Glutamatergic neuron (in vitro differentiated cells): ENCODE measurements at places on chromosomes 2 and 18. TPM values are rescaled to one million over a fixed set of nuclear protein-coding genes. Genes with fewer than 3 reads are reported as not detected.
A peak's percentile ranks its signal among the peaks of the same experiment; 100 is the strongest.

DNA sequence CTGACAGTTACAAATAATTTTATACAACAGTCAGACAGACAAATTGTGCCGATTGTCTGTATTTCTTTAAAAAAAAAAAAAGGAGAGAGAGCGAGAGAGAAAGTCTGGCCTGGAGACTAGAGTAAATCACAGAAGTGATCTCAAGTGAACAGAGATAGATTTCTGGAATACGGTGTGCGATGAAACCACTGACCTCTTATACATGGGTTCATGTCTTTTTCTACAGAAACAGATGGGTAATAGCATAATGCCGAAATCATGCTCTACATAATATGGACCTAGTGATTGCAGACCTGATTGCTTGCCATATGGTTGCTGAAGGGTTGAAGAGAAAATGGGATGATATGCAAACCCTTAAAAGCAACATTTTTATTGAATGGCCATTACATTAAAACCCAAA is 403.3 kb upstream of the FANCL start:
- peak overlapping the region; percentile 75 for H3K27ac ChIP-seq
- H3K4me1 ChIP-seq: peaks cover 16% of the 10 kb centered on the region
- no peaks in the 10 kb centered on the region for H3K27me3 ChIP-seq
- DNase-seq: no peak
- no peak overlapping the region for H3K4me3 ChIP-seq
- no peaks in the 10 kb centered on the region for H3K36me3 ChIP-seq

GRCh38 chr18:48923746-48924629 is 26.8 kb downstream of the SMAD7 start:
- peaks cover 13% of the 10 kb centered on the region for H3K27me3 ChIP-seq
- DNase-seq: no peak
- H3K4me1 ChIP-seq: peaks cover 53% of the 10 kb centered on the region
- H3K36me3 ChIP-seq: no peaks in the 10 kb centered on the region
- no peak overlapping the region for H3K4me3 ChIP-seq
- peak overlapping the region; percentile 70 for H3K27ac ChIP-seq

- peak overlapping the region; percentile 97 for H3K4me3 ChIP-seq
- H3K4me1 ChIP-seq: peaks cover 2% of the 10 kb centered on the region
- DNase-seq: no peak
- H3K27ac ChIP-seq: peak overlapping the region; percentile 46
These were observed 909 bp downstream of the TMEM87B start for GRCh38 chr2:112055730-112056625.

DNA sequence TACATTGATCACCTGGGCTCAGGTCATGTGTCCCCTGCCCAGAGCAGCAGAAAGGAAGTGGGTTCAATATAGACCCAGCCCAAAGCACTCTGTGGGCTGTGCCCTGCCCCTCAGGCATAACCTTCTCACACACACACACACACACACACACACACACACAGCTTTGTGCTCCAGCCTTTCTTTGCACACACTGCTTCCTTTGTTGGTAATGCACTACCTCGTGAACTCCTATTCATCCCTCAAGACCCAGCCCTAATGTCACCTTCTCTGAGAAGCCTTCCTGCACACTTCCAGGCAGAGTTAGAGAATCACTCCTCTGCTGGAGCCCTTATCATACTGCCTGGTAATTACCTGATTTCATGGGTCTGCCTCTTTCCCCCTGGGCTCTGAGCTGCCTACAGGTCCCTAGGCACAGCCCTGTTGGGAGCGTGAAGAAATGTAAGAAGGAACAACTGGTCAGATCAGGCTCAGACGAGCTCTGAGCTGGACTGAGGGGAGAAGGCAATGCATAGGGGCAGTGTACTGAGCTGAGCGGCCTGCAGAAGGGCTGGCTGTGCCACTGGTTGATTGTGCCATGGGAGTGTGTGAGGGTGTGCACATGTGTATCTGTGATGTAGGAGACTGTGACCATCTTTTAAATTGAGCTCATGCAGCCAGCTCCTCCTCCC is 210.3 kb downstream of the GLI2 start:
- peaks cover 6% of the 10 kb centered on the region for H3K36me3 ChIP-seq
- H3K27me3 ChIP-seq: peaks cover 14% of the 10 kb centered on the region
- no peak overlapping the region for H3K27ac ChIP-seq
- H3K4me1 ChIP-seq: peaks cover 12% of the 10 kb centered on the region
- H3K4me3 ChIP-seq: no peak overlapping the region
- no peak for DNase-seq

DNA sequence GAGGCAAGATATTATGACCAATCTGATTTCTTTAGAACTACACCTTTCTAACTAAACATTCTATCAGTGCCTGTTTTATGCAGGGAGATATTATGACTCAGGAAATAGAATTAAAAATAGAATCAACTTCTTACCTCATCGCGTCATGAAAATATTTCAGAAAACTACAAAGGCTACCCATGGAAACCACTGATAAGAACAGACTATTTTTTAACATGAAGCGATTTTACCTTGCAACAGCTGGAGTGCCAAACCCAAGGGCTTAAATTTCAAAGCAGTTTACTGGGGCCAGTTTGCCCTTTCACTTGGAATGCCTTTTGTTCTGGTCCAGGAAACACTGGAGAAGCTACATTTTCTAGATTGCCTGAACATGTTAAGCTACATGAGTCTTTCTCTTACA is 304.8 kb upstream of the CCDC68 start:
- no peaks in the 10 kb centered on the region for H3K36me3 ChIP-seq
- H3K27ac ChIP-seq: no peak overlapping the region
- peaks cover 23% of the 10 kb centered on the region for H3K4me1 ChIP-seq
- no peak overlapping the region for H3K4me3 ChIP-seq
- DNase-seq: no peak
- H3K27me3 ChIP-seq: no peaks in the 10 kb centered on the region

GRCh38 chr2:221389904-221390303 is 182.2 kb downstream of the EPHA4 start:
- H3K4me1 ChIP-seq: peaks cover 2% of the 10 kb centered on the region
- H3K4me3 ChIP-seq: no peak overlapping the region
- no peak overlapping the region for H3K27ac ChIP-seq
- no peaks in the 10 kb centered on the region for H3K27me3 ChIP-seq

DNA sequence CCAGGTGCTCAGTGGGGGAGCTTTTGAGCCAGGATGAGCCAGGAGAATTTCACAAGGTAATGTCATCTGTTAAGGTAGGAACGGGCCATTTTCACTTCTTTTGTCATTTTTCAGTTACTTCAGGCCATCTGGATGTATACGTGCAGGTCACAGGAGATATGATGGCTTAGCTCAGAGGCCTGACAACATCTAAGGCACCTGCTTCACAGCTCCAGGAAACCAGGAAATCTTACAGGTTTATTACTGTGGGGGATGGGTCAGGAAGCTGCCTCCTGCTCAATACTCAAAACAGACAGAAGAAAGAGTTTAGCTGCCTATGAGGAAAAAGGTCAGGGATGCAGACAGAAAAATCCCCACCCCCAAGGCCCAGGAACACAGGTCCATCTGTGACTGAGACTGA is 364.3 kb upstream of the LRP1B start:
- no peak overlapping the region for H3K4me3 ChIP-seq
- H3K27ac ChIP-seq: peak overlapping the region; percentile 49
- DNase-seq: no peak
- no peaks in the 10 kb centered on the region for H3K27me3 ChIP-seq
- no peaks in the 10 kb centered on the region for H3K36me3 ChIP-seq
- H3K4me1 ChIP-seq: peaks cover 9% of the 10 kb centered on the region

GRCh38 chr18:79528316-79528695 is 132.6 kb downstream of the NFATC1 start:
- no peak overlapping the region for H3K4me3 ChIP-seq
- H3K27me3 ChIP-seq: peaks cover 4% of the 10 kb centered on the region
- H3K36me3 ChIP-seq: peaks cover 4% of the 10 kb centered on the region
- H3K4me1 ChIP-seq: peaks cover 3% of the 10 kb centered on the region
- H3K27ac ChIP-seq: no peak overlapping the region

DNA sequence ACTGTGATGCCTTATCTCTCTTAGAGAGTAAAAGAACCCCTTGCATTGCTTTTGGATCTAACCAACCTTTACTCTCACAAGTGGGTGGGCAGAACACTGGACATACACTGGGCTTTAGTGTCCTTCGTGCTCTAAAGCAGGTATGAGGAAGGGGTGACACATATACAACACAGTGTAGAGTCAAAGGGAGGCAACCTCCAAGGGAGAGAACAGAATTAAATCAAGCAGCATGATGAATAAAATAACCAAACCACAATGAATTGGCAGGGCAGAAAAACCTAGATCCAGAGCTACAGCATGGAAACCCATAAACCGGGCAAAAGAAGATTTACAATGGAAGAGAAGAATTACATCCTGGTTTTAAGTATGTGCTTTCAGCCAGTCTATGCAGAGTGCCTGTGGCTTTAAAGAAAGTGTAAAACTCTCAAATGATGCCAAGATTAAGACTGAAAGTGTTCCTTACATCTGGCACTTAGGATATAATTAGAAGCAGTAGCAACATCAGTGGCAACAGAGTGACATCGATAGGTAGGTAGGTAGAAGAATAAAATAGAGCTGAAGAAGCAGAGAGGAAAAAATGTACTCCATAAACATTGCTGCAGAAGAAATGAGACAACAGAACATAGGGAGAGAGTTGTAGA is 191.7 kb upstream of the ZC3H15 start:
- no peak overlapping the region for H3K4me3 ChIP-seq
- no peak for DNase-seq

GRB14 gene
- 0.83 TPM for total RNA-seq

DNA sequence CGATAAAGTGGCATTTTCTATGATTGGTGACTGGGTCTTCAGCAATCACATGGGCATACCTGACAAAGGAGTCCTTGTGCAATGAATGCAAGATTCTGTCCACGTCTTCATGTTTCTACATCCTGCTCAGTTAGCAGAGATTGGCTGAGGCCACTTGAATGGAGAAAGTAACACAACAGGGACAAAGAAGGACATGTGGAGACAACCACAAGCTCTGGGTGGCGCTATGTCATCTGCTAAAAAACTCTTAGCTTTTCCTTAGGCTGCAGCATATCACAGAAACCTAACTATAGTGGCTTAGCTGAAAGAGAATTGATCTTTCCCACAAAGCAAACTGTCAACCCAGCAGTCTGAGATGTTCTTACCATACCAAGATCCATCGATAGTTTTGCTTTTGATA is 1109.7 kb downstream of the SOCS6 start:
- DNase-seq: peak; percentile 57
- no peak overlapping the region for H3K27ac ChIP-seq
- H3K36me3 ChIP-seq: no peaks in the 10 kb centered on the region
- H3K4me3 ChIP-seq: no peak overlapping the region

- peak overlapping the region; percentile 92 for H3K27ac ChIP-seq
- H3K36me3 ChIP-seq: no peaks in the 10 kb centered on the region
- H3K4me1 ChIP-seq: peaks cover 46% of the 10 kb centered on the region
- peaks cover 27% of the 10 kb centered on the region for H3K27me3 ChIP-seq
- DNase-seq: no peak
These were observed 84.1 kb downstream of the RBMS1 start for GRCh38 chr2:160409480-160409879.

ITM2C gene
- 72.0 TPM for total RNA-seq

DNA sequence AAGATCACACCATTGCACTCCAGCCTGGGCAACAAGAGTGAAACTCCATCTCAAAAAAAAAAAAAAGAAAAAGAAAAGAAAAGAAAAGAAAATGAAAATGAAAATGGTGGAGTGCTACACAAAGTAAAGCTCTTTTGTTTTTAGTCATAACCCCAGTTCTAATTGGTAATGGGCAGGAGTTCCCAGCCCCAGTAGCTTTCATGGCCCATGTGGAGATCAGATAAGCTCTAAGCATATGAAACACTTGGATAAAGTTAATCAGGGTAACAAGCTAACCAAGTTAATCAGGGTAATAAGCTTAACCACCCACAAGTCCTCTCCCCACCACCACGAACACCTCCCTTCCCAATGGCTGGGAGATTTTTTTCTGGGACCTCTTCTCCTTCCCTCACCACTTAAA is 240.8 kb downstream of the BCL11A start:
- no peak for DNase-seq
- peaks cover 12% of the 10 kb centered on the region for H3K4me1 ChIP-seq
- no peaks in the 10 kb centered on the region for H3K27me3 ChIP-seq
- H3K36me3 ChIP-seq: no peaks in the 10 kb centered on the region
- H3K27ac ChIP-seq: no peak overlapping the region
- H3K4me3 ChIP-seq: no peak overlapping the region

GRCh38 chr2:128041561-128041960 is 13.7 kb upstream of the SAP130 start:
- H3K4me3 ChIP-seq: no peak overlapping the region
- H3K27me3 ChIP-seq: peaks cover 3% of the 10 kb centered on the region
- no peak overlapping the region for H3K27ac ChIP-seq

IFIH1 gene
- total RNA-seq: not detected

DNA sequence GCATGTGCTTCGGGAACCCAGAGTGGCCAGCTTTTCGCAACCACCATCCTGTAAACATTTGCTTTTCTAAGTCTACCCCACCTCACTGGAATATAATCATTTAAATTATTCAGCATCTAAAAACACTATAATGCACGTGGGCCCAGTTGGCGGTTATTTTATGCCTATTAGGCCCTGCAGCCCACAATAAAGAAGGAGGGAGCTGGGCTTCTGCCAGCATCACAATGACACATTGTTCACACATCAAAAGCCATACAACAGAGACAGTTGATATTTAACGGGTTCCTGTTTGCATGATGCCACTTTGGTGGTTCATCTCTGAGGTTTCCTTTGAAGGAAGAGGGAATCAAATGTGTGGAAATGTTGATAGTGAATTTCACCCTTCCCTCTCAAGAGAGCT is 916.0 kb upstream of the CELF4 start:
- H3K4me3 ChIP-seq: no peak overlapping the region
- H3K27ac ChIP-seq: no peak overlapping the region
- H3K4me1 ChIP-seq: peaks cover 3% of the 10 kb centered on the region

DNA sequence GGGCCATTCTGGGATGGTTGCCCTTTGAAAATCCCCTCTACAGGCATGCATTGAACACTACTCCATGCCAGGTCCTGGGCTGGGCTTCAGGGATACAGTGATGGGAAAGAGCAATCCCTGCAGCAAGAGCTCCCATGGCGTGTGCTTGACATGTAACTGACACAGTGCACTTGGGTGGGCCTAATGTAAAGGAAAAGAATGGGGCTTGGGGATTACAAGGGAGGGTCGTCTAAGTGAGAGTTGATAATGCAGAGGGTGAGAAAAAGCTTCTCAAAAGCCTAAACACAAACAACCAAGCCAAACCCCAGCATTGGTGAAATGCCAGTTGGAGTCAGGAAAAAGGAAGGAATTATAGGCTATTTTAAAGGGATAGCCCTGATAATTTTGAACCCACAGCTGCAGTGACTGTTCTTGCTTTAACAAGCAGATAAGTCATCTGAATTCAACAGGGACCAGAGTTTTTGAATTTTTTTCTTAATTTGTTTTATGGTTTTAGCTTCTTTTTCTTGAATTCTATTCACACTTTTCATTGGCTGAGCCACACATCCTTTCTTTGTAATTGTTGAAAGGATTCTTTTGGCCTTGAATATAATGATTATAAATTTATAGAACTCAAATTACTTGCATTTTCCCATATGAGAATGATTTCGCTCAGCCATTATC is 308.7 kb downstream of the LPIN1 start:
- H3K36me3 ChIP-seq: peaks cover 12% of the 10 kb centered on the region
- no peak for DNase-seq
- H3K27ac ChIP-seq: no peak overlapping the region
- H3K4me3 ChIP-seq: no peak overlapping the region
- no peaks in the 10 kb centered on the region for H3K4me1 ChIP-seq
- H3K27me3 ChIP-seq: peaks cover 3% of the 10 kb centered on the region

ASPRV1 gene
- 2.5 TPM for total RNA-seq

CCDC141 gene
- total RNA-seq: 0.51 TPM

TDRD15 gene
- total RNA-seq: not detected
